Activated naive CD8-positive, alpha-beta T cell treated with anti-CD3 and anti-CD28 coated beads, Interleukin-2, amount 10 ng/mL, durations not matched to agents 7 days and 5 days (primary cell): ENCODE measurements at places on chromosomes 2 and 18.

GRCh38 chr18:25058521-25058920 lies 293.4 kb downstream of the ZNF521 start:
- no peaks in the 10 kb centered on the region for H3K27me3 ChIP-seq
- DNase-seq: no peak
- H3K27ac ChIP-seq: no peak overlapping the region
- no peak overlapping the region for H3K4me3 ChIP-seq
- no peaks in the 10 kb centered on the region for H3K36me3 ChIP-seq
- no peaks in the 10 kb centered on the region for H3K4me1 ChIP-seq

DNA sequence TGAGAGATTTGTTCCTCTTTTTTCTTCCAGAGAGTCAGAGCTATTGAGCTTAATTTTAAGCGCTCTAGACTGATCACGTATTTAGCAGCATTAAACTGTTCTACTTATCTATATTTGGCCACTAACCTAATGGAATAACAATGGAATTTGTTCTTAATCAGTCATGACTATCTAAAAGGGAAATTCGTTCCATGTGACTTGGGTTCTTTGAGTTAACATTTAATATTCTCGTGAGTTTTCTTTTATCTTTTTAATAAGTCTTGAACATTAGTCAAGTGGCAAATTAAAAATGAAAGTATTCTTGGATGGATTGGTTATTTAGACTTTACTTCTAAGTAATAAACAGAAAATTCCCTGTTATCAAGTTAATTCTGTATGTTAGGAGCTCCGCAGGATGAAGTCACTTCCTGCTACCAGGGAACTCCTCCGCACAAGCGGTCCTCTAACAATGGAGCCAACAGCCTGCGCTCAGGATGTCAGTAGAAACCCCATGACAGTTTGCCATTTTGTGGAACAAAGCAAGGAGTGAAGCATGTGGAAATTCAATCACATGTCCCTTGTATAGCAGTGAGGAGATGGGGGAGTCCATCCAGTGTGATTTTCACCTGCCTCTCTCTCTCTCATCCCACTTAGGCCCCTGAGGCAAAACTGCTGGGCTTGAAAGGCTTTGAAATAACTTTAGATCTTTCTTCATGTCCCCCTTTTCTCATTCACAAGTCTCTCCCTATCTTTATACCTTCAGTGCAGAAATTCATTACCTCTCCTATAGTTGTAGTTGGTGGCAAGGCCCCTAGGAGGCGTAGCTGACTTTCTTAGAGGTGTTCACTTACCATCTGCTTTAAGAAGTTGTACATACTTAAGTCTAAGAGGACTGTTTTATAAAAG lies 138.1 kb downstream of the WDR7 start:
- H3K4me3 ChIP-seq: no peak overlapping the region
- peaks cover 2% of the 10 kb centered on the region for H3K36me3 ChIP-seq
- no peaks in the 10 kb centered on the region for H3K27me3 ChIP-seq
- peaks cover 2% of the 10 kb centered on the region for H3K4me1 ChIP-seq

GRCh38 chr2:197103363-197103762 lies 176.9 kb upstream of the PGAP1 start:
- H3K27me3 ChIP-seq: no peaks in the 10 kb centered on the region
- peaks cover 29% of the 10 kb centered on the region for H3K36me3 ChIP-seq
- H3K4me3 ChIP-seq: no peak overlapping the region
- H3K27ac ChIP-seq: no peak overlapping the region
- DNase-seq: no peak

DNA sequence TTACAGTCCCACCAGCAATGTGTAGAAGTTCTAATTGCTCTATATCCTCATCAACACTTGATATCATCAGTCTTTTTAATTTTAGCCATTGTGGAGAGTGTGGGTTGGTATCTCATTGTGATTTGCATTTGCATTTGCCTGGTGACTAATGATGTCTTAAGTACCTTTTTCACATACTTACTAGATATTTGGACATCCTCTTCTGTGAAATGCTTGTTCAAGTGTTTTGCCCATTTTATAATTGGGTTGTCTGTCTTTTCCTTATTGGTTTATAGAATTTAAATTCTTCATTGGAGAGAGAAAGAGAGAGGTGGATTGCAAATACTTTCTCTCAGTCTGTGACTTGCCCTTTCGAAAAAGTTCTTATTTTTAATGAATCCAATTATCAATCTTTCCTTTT lies 14.0 kb upstream of the PPP1CB start:
- no peak for DNase-seq
- H3K4me3 ChIP-seq: no peak overlapping the region
- peaks cover 9% of the 10 kb centered on the region for H3K36me3 ChIP-seq
- peaks cover 2% of the 10 kb centered on the region for H3K27me3 ChIP-seq
- H3K27ac ChIP-seq: no peak overlapping the region

GRCh38 chr2:191436368-191437055 lies 191.3 kb downstream of the MYO1B start:
- no peak overlapping the region for H3K27ac ChIP-seq
- peaks cover 3% of the 10 kb centered on the region for H3K27me3 ChIP-seq
- DNase-seq: no peak
- H3K4me1 ChIP-seq: no peaks in the 10 kb centered on the region
- no peak overlapping the region for H3K4me3 ChIP-seq

DNA sequence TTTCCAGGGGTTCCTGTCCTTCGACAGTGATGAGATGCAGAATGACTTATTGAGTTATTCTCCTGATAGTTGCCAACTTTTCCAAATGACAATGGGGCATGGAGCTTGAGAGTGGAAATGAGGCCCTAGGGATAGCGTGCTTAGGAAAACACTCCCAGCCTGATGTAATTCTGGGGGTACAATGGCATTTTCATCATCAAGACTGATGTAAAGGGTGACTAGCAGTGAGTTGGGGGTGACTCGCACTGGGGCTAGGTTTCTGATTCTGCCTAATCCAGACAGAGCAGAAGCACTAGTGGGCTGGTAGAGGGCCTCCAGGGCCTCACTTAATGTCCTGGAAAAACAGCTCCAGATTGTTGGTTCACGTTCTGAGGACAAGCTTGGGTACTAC lies 34.0 kb upstream of the IL37 start:
- H3K4me3 ChIP-seq: no peak overlapping the region
- H3K4me1 ChIP-seq: peaks cover 12% of the 10 kb centered on the region
- peaks cover 23% of the 10 kb centered on the region for H3K27me3 ChIP-seq

GRCh38 chr2:103959174-103960128 lies 894.5 kb upstream of the POU3F3 start:
- no peaks in the 10 kb centered on the region for H3K4me1 ChIP-seq
- no peaks in the 10 kb centered on the region for H3K27me3 ChIP-seq
- no peaks in the 10 kb centered on the region for H3K36me3 ChIP-seq
- no peak overlapping the region for H3K4me3 ChIP-seq

GRCh38 chr18:23229472-23229871 lies 94.2 kb downstream of the CABLES1 start:
- peak overlapping the region; percentile 69 for H3K27ac ChIP-seq
- no peaks in the 10 kb centered on the region for H3K27me3 ChIP-seq
- no peak overlapping the region for H3K4me3 ChIP-seq
- no peak for DNase-seq
- H3K4me1 ChIP-seq: peaks cover 39% of the 10 kb centered on the region

GRCh38 chr2:66084948-66085590 lies 349.9 kb upstream of the MEIS1 start:
- no peak overlapping the region for H3K4me3 ChIP-seq
- no peaks in the 10 kb centered on the region for H3K4me1 ChIP-seq
- H3K36me3 ChIP-seq: no peaks in the 10 kb centered on the region
- DNase-seq: no peak
- no peaks in the 10 kb centered on the region for H3K27me3 ChIP-seq

DNA sequence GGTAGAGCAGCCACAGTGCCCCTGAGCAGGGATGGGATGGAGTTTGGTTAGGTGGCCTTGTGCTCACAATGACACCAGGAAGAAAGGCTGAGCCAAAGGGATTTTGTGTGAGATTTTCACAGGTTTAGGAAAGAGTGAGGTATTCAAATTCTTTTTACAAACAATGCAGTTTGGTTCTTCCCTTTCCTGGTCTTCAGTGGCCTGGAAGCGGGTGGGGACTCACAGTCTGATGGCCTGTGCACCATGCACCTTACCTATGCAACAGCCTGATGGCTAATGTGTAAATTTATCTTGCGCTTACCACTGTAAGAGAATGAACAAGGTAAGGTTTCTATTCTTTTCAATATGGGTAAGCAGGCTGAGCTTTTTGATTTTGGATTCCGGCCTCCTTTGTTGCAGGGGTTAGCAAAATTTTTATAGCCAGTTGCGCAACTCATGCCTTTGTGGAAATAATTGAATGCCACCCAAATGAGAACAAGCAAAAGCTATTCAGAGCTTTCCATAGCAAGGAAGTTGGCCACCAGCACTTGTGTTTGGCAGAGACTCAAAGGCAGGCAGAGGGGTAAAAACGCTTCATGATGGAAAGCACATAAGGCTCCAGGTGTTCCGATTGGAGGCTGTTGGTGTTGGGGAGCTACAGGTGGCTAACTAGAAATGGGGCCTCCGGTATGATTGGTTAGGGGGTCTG lies 23.8 kb upstream of the IL1R2 start:
- peaks cover 4% of the 10 kb centered on the region for H3K4me1 ChIP-seq
- no peak for DNase-seq
- peaks cover 8% of the 10 kb centered on the region for H3K36me3 ChIP-seq
- H3K27me3 ChIP-seq: peaks cover 12% of the 10 kb centered on the region

- no peaks in the 10 kb centered on the region for H3K36me3 ChIP-seq
- no peaks in the 10 kb centered on the region for H3K27me3 ChIP-seq
- no peaks in the 10 kb centered on the region for H3K4me1 ChIP-seq
- H3K4me3 ChIP-seq: no peak overlapping the region
Measured at GRCh38 chr2:120769787-120770120, 34.1 kb downstream of the GLI2 start.

DNA sequence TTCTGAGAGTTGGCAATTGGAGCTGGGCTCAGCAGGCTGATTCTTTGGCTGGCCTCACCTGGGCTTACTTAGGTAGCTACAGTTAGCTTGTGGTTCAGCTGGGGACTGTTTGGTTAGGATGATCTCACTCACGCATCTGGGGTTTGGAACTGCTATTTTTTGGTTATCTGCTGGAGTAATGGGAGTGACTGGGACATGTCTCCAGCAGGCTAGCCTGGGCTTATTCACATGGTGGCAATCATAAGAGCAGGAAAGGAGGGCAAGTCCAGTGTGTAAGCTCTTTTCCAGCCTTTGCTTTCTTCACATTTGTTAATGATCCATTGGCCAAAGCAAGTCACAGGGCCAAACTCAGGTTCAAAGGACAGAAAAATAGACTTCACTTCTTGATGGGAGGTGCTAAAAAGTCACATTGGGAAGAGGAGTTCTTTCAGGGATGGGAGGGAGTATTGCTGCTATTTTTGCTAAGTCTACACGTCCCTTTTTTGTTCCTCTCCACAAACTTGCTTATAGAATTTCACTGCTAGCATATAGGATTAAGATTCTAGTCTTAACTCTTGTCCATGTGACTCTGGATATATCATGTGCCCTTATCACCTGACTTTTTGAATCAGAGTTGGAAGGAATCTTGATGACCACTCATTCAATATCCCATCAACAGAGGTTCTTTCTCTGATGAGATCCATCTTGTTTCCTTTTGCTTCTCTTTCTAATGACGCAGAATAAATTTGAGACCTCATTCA lies 174.0 kb downstream of the ZFP36L2 start:
- peaks cover 23% of the 10 kb centered on the region for H3K27me3 ChIP-seq
- H3K4me3 ChIP-seq: no peak overlapping the region
- H3K27ac ChIP-seq: no peak overlapping the region
- H3K4me1 ChIP-seq: peaks cover 18% of the 10 kb centered on the region

DNA sequence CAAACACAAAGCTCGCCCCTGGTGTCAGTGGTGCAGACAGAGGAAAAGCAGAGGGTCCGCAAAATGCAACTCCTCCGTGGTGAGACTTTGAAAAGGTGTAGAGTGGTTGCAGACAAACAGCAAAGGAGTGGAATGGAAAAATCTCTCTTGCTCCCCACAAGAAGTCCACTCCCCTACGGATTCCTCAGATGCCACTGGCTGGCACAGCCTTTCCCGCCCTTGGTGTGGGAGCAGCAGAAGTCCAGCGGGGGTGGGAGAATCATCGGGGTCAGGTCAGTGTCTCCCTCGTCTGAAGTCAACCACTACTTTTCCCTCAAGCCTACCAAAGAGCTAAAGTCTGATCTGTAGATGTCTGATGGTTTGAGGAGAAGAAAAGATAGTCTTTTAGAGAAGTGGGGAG lies 22.3 kb upstream of the B3GNT7 start:
- DNase-seq: no peak
- H3K4me3 ChIP-seq: no peak overlapping the region
- H3K27me3 ChIP-seq: no peaks in the 10 kb centered on the region
- H3K36me3 ChIP-seq: no peaks in the 10 kb centered on the region

DNA sequence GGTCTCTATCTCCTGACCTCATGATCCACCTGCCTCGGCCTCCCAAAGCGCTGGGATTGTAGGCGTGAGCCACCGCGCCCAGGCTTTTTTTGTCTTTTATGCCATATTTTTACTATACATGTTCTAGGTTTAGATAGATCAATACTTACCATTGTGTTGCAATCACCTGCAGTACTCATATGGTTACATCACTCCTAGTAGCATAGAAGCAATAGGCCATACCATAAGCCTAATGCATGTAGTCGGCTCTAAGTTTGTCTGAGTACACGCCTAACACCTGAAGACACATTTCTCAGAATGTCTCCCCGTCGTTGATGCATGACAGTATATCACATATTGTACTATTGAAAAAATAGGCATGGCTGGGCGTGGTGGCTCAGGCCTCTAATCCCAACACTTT lies 27.1 kb upstream of the TGIF1 start:
- no peaks in the 10 kb centered on the region for H3K4me1 ChIP-seq
- H3K4me3 ChIP-seq: no peak overlapping the region
- DNase-seq: no peak
- H3K36me3 ChIP-seq: no peaks in the 10 kb centered on the region

- no peaks in the 10 kb centered on the region for H3K36me3 ChIP-seq
- no peak overlapping the region for H3K4me3 ChIP-seq
- no peaks in the 10 kb centered on the region for H3K4me1 ChIP-seq
- DNase-seq: no peak
Measured at GRCh38 chr18:36527740-36528455, 230.4 kb downstream of the FHOD3 start.

- H3K27me3 ChIP-seq: no peaks in the 10 kb centered on the region
- no peak overlapping the region for H3K4me3 ChIP-seq
- no peak overlapping the region for H3K27ac ChIP-seq
- no peaks in the 10 kb centered on the region for H3K36me3 ChIP-seq
Measured at GRCh38 chr2:165120740-165121467, 82.9 kb downstream of the SCN3A start.

DNA sequence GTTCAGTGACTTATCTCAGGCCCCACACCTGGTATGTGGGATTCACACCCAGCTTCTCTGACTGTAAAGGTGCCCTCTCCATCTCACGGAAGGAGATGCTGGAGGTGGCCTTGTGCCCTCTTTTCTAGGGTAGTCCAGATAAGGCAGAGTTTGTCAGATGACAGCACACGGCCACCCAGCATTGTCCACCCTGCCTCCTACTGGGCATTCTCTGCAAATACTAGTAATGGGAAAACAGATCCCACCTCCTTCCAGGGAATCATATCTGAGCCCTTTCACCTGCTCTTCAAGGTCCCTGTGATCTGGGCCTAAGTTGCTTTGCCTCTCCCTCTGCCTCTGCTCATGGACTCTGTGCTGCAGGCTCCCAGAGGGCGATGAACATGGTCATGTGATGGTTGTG lies 214.7 kb downstream of the CLIP4 start:
- DNase-seq: no peak
- no peak overlapping the region for H3K4me3 ChIP-seq
- H3K4me1 ChIP-seq: peaks cover 5% of the 10 kb centered on the region
- peaks cover 3% of the 10 kb centered on the region for H3K27me3 ChIP-seq
